ENCODE measurements at places on chromosomes 16 and 17. TPM values are rescaled to one million over a fixed set of nuclear protein-coding genes. Genes with fewer than 3 reads are reported as not detected.

Gene RDM1
- not detected for total RNA-seq

GRCh38 chr17:37671824-37672547 is 28.7 kb upstream of the DDX52 start:
- no peak overlapping the region for H3K27ac ChIP-seq
- DNase-seq = no peak
- H3K36me3 ChIP-seq = no peaks in the 10 kb centered on the region
- H3K4me3 ChIP-seq = no peak overlapping the region
- no peaks in the 10 kb centered on the region for H3K4me1 ChIP-seq

Gene NPIPA5
- 5.1 TPM for total RNA-seq

Gene CCL4
- total RNA-seq = 1.9 TPM

DNA sequence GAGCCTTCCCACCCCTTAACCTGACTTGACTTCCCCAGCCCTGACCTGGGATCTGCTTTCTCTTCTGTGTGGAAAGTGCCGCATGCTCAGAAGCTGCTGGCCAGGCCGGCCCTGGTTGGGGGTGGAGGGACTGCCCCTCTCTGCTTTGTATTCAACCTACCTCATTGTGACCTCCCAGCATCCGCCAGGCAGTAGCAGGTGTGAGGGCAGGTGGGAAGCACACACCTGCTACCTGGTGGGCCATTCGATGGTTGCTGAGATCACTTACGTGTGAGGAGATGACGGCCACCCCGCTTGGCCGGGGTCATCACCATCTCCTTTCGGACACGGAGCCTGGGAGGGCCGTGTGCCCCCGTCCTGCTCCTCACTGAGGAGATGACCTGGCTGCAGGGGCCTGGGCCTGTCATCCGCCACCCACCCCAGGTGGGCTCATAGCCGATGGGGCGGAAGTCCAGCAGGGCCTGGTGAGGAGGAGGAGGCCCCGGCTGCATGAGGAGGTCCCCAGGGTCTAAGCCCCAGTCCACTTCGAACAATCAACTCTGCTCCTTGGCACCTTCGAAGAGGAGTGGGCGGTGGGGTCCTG is 7.1 kb downstream of the CPNE7 start:
- peak overlapping the region; percentile 50 for H3K27ac ChIP-seq
- no peaks in the 10 kb centered on the region for H3K4me1 ChIP-seq
- no peak overlapping the region for H3K4me3 ChIP-seq
- no peak for DNase-seq

Gene SLC25A11
- total RNA-seq = 23.3 TPM

Gene TPPP3
- 14.1 TPM for total RNA-seq

Gene CACNG5
- total RNA-seq = 0.29 TPM

DNA sequence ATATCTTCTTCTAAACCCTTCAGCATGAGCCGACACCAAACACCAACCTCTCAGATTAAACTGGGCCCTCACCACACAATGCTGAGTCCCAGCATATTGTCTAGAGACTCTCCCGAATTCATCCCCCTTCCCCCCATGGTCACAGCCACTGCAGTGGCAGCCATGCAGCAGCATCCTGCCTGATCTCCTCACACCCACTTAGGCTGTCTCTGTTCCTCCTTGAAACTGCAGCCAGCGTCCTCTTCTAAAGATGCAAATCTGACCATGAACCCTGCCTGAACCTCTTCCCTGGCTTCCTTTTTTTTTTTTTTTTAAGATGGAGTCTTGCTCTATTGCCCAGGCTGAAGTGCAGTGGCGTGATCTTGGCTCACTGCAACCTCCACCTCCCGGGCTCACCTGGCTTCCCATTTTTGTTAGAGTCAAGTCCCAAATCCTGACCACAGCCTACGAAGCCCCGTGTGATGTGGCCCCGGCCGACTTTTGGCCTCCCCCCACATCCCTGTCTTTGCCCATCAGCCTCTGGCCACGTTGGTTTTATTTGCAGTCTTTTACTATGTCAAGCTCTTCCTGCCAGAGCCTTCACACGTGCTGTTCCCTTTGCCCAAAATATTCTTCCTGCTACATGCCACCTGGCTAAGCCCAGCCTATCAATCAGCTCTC is 2.8 kb downstream of the FA2H start:
- no peaks in the 10 kb centered on the region for H3K36me3 ChIP-seq
- no peak overlapping the region for H3K27ac ChIP-seq
- DNase-seq = no peak
- no peak overlapping the region for H3K4me3 ChIP-seq

DNA sequence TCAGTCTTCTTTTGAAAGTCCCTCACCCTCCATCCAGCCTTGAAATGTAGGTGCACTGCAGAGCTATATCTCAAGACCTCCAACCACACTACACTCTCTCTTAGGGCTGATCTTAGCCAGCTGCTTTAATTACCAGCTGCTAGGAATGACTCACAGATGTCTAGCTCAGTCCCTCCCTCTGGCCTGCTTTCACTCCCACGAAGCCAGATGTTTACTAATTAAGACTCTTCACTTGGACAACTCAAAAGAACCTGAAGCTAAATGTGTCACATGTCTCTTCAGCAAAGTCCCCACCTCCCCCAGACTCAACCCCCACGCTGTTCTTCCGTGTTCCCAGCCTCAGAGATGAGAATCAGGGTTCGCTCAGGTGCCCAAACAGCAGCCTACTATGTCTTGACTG is 2.6 kb downstream of the GTF3C1 start:
- DNase-seq = no peak

DNA sequence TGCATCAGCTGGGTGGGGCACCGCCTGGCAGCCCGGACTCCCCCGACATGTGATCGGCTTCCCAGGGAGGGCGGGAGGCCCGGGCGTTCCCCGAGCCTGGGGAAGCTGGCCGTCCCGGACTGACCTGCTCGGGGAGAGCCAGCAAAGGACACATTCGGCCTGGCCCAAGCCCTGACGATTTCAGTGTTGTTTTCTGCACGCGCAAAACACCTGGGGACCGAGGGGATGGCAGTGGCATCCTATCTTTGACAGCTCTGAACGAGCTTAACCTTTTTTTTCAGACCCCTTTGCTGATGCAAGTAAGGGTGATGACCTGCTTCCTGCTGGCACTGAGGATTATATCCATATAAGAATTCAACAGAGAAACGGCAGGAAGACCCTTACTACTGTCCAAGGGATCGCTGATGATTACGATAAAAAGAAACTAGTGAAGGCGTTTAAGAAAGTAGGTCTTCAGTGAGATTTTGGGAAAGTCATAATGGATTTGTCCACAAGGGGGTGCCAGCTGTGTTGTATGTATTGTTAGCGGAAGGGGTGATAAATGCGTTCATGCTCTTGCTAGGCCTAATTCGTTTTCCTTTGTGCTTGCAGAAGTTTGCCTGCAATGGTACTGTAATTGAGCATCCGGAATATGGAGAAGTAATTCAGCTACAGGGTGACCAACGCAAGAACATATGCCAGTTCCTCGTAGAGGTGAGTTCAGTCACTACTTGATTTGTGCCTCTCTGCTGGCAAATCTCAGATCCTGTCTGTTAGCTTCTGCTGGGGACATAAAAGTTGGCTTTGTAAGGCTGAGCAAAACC is 1.0 kb downstream of the EIF1 start:
- H3K27ac ChIP-seq = peak overlapping the region; percentile 100
- H3K4me1 ChIP-seq = peaks cover 30% of the 10 kb centered on the region
- peak overlapping the region; percentile 68 for H3K4me3 ChIP-seq
- DNase-seq = no peak
- peaks cover 40% of the 10 kb centered on the region for H3K36me3 ChIP-seq

- H3K27me3 ChIP-seq = no peaks in the 10 kb centered on the region
- H3K4me3 ChIP-seq = no peak overlapping the region
- H3K27ac ChIP-seq = no peak overlapping the region
- no peaks in the 10 kb centered on the region for H3K4me1 ChIP-seq
Measured at GRCh38 chr17:2074919-2075318, 20.0 kb downstream of the HIC1 start.

- H3K4me3 ChIP-seq = no peak overlapping the region
- no peak for DNase-seq
- peaks cover 3% of the 10 kb centered on the region for H3K4me1 ChIP-seq
- no peaks in the 10 kb centered on the region for H3K36me3 ChIP-seq
Measured at GRCh38 chr17:76278268-76278908, 13.2 kb downstream of the UBALD2 start.

DNA sequence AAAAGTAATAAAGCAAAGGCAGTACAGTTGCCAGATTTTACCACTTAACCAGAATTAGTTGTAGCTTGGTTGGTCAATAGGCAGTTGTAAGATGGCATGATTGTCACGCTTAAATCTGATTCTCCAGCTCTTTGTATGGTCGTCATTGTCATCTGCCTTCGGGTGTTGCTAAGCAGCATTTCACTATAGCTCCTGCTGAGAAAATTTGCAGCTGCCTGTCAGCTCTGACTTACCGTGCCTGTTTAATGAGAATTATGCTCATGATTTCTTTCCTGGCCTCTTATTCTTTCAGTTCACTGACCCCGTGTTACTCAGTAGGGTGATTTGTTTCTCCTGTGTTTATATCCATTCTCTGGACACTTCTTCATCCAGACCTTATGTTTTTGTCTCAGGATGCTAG is 66.7 kb downstream of the TANGO6 start:
- no peak overlapping the region for H3K4me3 ChIP-seq
- H3K27me3 ChIP-seq = no peaks in the 10 kb centered on the region
- peak overlapping the region; percentile 38 for H3K27ac ChIP-seq
- no peaks in the 10 kb centered on the region for H3K36me3 ChIP-seq
- peak; percentile 76 for DNase-seq
